ENCODE measurements at places on chromosomes 12 and 14. TPM values are rescaled to one million over a fixed set of nuclear protein-coding genes. Genes with fewer than 3 reads are reported as not detected.

CCDC184 gene
- 0.67 TPM for total RNA-seq

RNASE4 gene
- 5.6 TPM for total RNA-seq

RBM19 gene
- 15.7 TPM for total RNA-seq

AVPR1A gene
- 1.4 TPM for total RNA-seq

MARK3 gene
- total RNA-seq, result 69.4 TPM

AKAP3 gene
- 2.6 TPM for total RNA-seq

HOXC12 gene
- not detected for total RNA-seq

DCN gene
- total RNA-seq, result 480 TPM

ACADS gene
- 58.4 TPM for total RNA-seq

DNA sequence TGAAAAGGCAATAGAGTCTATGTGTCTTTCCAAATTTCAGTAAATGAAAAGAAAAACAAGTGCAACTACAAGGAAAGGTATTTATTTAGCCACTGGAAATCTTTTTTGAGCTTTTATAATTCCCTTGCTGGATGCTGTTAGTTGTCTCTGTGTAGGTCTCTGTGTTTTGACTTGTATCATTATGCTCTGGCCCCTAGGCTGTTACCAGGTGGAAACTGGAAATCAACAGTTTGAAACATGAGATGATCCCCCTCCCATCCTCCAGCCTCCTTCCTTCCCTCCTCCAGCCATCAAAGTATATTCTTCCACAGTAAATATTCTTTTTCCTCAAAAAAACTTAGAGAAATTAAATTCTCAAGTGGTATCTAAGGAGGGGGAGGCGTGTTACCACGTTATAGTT lies 934 bp upstream of the DCN start:
- no peak for DNase-seq

DNA sequence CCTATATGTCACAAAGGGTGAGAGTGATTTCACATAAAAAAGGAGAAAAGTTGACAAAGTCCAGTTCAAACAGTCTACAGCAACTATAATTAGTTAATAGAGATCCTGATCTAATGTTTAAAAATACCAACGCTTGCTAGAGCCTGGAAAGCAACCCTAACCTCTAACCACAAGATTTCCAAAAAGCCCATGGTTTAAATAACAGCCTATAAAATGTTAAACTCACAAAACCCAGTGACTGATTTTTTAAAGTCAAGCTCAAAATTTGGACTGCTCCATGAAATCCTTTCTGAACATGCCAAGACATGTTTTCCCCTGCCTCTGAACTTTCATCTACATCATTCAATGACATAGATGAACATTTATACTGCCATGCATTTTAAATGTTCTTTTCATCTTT lies 81.6 kb downstream of the PLEKHG7 start:
- DNase-seq, result no peak

DNA sequence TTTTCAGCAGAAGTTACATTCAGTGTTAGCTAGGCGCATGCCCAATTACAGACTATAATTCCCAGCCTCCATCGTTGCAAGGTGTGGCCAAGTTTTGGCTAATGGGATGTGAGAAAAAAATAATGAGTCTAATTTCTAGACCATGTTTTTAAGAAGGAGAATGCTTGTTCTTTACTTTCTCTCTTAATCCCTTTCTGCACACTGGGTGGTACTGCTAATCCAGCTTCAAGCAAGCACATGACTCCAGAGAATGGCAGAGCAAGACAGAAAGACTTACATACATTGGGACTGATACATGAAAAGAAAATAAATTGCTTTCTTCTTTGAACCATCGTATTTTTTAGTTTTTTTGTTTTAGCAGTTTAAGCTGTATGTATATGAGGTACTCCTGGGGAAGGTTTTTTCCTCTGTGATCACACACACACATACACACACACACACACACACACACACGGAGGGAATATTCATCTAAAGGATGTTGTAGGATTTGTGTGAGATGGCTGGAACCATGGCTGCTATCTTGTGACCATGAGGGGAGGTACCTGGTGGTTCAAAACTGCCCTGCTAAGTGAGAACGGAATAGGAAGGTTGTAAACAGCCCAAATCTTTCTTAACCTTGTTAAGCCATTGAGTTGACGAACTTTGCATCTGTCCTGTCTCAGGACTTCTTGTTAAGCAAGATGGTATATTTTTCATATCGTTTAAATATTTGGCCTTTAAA lies 34.3 kb upstream of the LTA4H start:
- no peak for DNase-seq

DNA sequence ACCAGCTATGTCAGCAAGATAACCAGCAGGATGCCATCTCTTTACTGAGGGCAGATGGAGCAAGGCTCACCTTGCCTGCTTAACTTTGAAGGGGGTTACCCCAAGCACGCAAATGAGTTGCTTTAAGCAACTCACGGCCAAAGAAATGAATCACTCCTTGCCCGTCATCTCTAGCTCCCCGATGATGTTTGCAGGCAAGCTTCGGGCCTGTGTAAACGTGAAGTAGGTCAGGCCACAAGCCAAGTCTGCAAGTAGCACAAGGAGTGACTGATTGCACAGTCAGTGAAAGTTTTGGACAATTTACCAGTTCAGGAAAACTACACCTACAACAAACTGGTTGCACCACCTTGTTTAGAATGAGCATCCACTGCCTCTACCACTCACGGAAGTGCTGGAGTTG lies 699.7 kb upstream of the TBX3 start:
- DNase-seq, result no peak

- DNase-seq, result no peak
These were observed 387 bp upstream of the IPO8 start for GRCh38 chr12:30696103-30696408.

DNA sequence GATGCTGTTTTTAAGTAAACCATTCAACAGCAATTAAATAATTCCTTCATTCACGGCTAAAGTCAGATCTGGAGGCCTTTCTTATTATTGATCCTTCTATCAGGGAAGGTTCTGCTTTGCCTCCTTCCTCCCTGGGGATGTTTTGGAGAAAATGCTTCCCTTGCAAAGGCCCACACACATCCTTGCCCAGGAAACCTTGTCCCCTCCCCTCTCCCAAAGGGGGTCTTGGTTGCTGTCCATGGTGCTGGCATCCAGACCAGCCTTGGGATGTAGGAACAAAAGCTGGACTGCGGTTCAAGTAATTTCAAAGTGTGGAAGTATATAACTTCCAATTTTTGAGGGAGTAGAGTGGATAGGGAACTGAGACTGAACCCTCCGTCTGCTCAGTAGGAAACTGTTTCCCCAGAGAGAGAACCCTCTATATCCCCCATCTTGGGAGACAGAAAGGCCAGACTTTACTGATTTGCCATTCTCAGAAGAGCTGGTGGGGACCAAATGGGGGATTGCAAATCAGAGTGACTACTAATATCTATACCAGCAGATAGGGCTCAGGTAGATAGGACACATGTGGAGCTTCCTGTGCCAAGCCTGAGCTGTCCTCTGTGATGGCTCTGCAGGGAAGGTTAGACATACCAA lies 5.6 kb downstream of the MARCHF9 start:
- DNase-seq, result no peak

DNA sequence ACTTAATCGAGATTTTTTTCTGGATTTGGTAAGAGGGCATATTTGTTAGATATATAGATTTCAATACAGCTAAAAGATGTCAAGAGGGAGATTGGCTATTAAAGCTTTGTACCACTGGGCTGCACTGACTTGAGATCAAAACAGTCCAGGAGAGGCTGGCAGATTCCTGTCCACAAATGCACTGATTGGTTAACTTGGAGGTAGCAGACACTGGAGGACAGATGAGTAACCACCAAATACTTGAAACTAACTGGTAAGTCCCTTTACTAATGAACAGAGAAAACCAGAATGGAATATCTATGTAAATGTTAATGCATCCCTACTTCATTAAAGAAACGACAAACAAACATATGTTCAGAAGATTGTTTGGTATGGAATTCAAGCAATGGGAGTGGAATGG lies 416.6 kb downstream of the LRIG3 start:
- DNase-seq, result no peak

GRCh38 chr14:24381363-24382063 lies 13.5 kb downstream of the NFATC4 start:
- DNase-seq, result no peak

DNA sequence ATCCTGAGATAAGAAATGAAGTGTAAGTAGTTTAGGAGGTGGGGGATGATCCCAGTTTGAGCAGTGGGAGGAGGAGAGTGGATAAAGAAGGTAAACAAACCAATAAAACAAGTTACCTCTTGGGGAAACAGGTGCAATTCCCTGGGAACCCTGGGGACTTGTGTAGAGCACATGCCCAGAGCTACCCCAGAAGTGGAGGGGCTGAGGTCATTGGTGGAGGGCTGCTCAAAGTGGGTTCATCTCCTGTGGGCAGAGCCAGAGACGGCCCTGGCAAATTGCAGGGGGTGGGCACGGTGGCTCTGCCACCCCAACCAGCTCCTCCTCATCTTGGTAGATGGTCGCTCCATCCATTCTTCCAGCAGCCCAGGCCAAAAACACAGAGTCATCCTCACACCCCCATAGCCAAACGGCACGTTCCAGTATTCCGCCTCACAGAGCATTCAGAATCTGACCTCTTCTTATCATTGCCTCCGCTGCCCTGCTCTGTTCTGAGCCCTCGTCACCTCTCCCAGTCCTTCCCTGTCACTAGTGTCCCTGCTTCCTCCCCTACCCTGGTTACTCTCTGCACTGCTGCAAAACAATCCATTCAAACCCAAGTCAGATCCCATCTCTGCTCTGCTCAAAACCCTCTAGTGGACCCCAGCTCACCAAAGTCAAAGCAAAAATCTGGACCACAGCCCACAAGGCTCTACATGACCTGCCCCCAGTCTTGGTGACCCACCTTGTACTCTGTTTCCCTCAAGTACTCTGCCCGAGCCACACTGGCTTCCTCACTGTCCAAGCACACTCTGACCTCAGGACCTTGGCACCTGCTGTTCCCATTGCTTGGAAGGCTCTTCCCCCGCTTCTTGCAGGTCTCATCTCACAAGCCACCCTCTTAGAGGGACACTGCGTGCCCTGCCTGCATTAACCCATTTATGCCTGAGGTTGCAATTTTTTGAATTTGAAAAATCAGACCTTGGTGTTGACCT lies 5.5 kb downstream of the CYP46A1 start:
- peak; percentile 19 for DNase-seq

DNA sequence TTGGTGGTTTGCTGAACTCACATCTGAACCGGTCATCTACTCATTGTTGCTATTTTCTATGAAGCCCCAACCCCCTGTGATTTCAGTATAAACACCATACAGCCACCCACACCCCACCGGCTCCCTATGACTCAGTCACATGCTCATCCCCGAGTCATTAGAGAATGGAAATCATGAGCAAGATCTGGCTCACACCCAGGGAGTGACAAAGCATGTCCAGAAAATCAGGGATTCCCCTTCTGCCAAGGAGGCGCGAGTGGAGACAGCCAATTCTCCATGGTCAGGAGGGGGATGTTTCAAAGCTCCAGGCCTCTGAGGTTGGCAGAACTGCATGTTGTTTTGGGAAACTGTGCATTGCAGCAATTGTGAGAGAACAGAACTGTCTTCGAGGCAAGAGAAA lies 657.5 kb upstream of the TBX3 start:
- peak; percentile 81 for DNase-seq

DNA sequence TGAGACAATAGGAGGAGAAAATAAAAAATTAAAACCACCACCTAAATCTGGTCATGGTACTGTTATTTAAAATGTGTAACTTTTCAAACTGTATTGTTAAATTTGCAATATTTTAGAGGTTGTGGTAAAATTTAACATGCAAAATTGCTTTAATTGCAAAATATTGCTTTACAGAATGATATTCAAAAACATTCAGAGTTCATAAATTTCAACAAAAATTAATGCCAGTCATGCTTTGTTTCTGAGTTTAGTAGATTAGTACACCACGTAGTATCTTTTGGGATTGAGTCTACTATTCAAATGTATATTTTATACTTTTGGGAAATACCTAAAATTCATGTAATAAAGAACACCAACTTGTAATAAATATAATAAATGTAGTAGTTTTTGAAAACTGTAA lies 18.3 kb downstream of the ETFRF1 start:
- no peak for DNase-seq

- DNase-seq, result no peak
These were observed 7.0 kb upstream of the BDKRB1 start for GRCh38 chr14:96249029-96249428.
